ENCODE measurements at places on chromosomes 5 and 9.
A peak's percentile ranks its signal among the peaks of the same experiment; 100 is the strongest.

DNA sequence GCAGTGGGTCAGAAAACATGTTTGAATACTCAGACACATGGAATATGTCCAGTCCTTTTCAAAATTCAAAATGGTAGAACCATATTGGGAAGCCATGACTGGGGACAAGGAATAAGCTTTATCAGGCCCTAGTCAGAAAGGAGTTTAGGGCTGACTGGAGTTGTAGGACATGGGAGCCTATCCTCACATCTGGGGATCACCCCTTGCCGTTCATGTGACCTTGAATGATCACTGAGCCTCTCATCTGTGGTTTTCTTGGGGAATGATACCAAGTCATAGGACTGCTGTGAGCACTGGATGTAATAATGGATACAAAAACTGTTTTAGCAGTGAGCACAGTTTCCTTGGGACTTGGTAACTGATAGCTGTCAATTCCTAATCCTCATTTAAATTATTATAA, 84.7 kb downstream of the IQGAP2 start:
- no peak for DNase-seq

GRCh38 chr5:59380350-59380951, 513.1 kb downstream of the PDE4D start:
- no peak for DNase-seq

DNA sequence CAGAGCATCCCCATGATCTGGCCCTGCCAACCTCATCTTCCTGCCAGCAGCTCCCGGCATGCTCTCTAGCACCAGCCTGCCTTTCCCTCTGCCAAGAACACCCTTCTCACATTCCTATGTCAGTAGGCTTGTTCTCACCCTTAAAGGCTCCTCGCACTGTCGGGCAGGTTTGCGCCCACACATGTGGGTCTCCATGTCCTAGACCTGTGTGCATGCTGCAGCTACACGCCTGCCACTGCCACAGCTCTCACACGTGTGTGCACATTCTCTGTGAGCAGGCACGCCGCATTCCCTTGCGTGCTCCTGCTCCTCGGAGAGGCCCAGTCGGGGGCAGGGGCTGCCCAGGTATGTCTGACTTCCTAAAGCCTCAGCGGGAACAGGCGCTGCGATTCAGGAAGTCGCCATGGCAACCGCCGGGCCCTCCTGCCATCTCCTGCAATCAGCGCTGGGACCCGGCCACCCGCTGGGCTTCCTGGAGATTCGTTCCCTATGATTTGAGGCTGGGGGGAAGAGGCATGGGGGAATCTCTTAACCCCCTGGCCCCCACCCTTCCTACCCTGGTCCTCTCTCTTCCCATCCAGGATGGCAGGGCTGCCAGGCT, 28.1 kb downstream of the NDUFA8 start:
- DNase-seq, result peak; percentile 7

DNA sequence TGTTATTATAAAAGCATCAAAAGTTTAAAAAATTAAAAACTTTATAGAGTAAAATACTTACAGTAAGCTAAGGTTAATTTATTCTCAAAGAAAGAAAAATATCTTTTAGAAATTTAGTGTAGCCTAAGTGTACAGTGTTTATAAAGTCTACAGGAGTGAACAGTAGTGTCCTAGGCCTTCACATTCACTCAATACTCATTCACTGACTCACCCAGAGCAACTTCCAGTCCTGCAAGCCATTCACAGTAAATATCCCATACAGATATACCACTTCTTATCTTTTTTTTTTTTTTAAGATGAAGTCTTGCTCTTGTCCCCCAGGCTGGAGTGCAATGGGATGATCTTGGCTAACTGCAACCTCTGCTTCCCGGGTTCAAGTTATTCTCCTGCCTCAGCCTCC, 73.1 kb upstream of the FST start:
- DNase-seq, result no peak

GRCh38 chr5:171269717-171270116, 39.3 kb upstream of the TLX3 start:
- DNase-seq, result no peak

DNA sequence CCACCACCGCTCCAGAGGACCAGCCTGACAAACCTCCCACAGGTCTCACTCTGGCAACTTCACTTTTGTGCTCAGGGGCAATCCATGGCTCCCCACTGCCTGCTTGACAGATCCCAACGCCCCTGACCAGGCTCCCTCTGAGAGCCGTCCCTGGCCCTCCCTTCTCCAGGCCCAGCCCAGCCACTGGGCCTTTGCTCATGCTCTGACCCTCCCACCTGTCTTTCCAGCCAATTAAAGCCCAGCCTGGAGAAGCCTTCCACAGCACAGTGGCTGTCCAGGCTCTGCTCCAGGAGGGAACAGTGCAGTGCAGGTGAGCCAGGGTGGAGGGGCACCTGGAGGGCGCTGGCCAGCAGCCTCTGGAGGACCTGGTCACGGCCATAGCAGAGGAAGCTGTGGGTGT, 3.3 kb downstream of the ENTPD2 start:
- DNase-seq, result no peak

Data from cerebellar nuclear complex (tissue), 1 donor.